ENCODE measurements at places on chromosomes 4 and X. TPM values are rescaled to one million over a fixed set of nuclear protein-coding genes. Genes with fewer than 3 reads are reported as not detected.

GRCh38 chr4:153521999-153522801 lies 56.0 kb downstream of the TMEM131L start:
- DNase-seq = no peak

DNA sequence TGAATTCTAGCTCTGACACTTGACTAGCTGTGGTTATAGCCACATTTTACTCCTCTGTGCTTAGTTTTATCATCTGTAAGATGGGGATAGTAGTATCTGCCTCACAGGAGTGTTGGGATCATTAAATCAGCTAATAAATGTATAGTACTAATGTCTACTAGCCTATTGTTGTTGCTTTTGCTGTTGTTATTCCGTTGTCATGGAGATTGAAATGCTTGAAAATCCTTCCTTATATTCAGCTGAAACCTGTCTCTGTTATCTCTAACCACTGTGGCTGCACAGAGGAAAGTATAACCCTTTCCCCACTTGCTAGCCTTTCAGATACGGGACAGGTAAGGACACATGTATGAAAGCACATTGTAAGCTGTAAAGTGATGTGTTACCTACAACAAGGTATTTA lies 33.9 kb downstream of the CLCN5 start:
- no peak for DNase-seq

NPY5R gene
- 0.30 TPM for total RNA-seq

POU4F2 gene
- total RNA-seq = 0.33 TPM

BRS3 gene
- total RNA-seq = not detected

DUX4 gene
- total RNA-seq = not detected
